ENCODE measurements at places on chromosomes 7 and 10.

DNA sequence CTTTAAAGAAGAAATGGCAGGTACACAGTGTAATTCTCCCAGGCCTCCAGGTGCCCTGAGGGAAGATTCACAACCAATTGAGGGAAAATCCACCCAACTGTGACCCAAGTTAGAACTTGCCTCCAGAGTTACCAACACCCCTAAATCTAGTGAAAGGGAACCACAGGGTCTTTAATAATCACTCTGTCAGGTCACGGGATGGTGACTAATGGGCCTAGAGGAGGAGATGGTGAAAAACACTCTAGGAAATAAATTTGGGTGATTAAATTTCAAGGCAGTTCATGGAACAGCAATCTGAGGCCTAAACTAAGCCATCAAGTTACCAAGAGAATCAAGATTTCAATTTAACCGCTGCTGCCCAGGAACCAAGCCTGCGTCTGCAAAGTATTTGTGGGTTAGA is 26.7 kb upstream of the SLF2 start:
- DNase-seq = no peak

GRCh38 chr10:113930482-113931057 is 76.1 kb downstream of the NHLRC2 start:
- no peak for DNase-seq

DNA sequence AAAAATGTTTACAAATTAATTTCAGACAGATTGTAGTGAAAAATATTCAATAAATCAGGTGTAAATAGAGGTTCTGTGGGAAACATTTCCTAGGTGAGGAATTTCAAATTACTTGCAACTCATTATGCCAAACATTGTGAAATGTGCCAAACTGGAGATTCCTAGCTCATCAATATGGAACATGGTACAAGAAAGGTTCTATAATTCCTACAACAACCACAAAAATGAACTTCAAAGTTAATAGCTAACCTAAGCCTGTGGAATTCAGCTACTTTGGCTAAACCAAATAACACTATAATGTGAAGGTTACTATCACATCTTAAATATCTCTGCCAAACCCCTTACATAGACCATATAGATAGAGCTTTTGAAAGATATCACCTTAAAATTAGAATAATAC is 223.3 kb upstream of the HGF start:
- DNase-seq = no peak

DNA sequence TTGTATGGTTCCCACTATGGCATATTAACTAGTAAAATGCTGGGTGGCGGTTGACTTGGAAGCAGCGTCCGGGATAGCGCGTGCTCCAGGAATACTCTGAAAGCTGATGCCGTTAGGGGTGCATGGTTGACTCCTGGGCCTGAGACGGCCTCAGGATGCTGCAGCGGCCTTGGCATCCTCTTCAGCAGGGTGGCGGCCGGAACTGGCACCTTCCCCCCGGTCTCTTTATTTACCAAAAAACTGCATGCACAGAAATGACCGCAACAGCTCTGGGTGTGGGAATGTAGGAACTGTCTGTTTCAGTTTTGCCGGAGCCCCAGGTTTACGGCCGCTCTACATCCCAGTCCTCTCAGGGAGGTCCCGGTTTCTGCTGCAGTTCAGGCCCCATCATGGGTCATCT is 28.8 kb downstream of the PFKP start:
- no peak for DNase-seq

GRCh38 chr10:33566426-33566825 is 232.0 kb upstream of the NRP1 start:
- no peak for DNase-seq

DNA sequence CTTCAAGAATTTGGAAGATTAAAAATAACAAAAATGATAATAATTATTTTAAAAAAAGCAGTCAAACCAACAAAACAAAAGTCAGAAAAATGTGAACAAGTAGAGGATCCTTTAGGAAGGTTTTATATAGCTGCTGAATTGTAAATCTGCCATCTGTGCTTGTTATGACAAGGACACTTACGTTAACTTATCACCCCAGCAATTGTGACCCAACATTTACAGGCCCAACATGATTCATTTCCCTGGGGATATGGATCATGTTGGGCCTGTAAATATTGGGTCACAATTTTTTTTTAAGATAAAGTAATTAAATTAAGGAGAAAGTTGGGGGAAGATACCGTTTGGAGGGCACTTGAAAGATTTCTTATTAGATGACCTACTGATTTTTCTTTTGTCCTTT is 261.4 kb upstream of the HABP2 start:
- DNase-seq = no peak

- DNase-seq = no peak
These were observed 34.7 kb downstream of the PRSS2 start for GRCh38 chr7:142805350-142806021.

DNA sequence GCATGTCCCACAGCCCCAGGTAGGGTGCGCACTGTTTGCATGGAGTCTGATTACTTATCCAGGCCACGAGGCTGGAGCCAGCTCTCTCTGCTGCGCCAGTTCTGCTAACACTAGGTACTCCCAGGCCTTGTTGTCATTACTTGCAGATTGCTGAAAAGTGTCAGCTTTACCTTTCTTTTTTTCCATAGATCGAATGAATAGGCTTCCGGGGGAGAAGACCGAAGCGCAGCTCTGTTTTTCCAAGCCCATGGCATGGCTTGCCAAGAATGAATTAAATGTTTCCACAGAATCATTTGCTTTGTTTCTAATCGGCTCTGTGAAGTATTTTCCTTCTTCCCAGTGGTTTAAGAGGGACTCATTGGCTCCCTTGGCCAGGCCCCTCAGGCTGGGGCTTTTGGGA is 285.8 kb downstream of the BMPER start:
- DNase-seq = no peak

GRCh38 chr10:22856444-22857074 is 71.3 kb upstream of the ARMC3 start:
- no peak for DNase-seq
